ENCODE measurements at places on chromosomes 2 and 18.

- peak; percentile 19 for DNase-seq
These were observed at the start of gene IGFBP2 for GRCh38 chr2:216632952-216633615. TSS of gene IGFBP2 (plus strand) at chr2:216633420. CDS start at chr2:216633524, 104 bp downstream.

GRCh38 chr2:197300139-197300538, 10.4 kb downstream of the ANKRD44 start:
- no peak for DNase-seq

GRCh38 chr2:102066554-102066953, 74.8 kb downstream of the IL1R2 start:
- DNase-seq: no peak

DNA sequence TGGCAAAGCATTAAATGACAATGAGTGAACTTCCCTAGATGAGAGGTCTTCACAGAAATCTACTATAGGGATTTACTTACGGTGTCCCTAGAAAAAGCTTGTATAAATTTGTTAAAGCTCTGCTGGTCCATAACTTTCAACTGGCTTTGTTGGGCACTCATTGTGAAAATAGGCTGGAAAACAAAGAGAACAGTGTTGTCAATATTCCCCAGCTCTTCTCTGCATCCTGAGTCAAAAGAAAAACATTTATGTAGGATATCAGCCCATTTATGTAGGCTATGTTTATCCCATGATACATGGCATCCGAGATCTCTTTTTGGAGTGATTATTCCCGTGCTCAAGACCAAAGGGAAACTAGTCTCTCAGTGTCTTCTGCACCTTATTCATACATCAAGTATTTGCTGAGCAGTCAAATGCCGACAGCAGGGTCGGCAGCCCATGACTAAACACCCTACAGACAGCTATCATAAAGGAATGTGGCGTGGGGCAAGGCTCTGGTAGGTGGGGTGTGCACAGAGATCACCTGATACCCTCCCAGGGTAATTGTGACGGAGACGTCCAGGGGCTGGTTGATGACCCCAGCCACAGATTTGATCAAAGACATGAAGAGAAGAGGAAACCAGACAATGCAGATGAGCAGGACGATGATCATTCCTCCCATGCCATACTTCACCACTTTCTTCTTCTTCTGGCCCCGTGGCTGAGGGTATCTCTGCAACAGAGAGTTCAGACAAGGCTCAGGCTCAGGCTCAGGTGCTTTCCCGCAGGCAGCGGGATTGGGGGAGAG, 155.9 kb downstream of the NAPG start:
- DNase-seq: no peak

DNA sequence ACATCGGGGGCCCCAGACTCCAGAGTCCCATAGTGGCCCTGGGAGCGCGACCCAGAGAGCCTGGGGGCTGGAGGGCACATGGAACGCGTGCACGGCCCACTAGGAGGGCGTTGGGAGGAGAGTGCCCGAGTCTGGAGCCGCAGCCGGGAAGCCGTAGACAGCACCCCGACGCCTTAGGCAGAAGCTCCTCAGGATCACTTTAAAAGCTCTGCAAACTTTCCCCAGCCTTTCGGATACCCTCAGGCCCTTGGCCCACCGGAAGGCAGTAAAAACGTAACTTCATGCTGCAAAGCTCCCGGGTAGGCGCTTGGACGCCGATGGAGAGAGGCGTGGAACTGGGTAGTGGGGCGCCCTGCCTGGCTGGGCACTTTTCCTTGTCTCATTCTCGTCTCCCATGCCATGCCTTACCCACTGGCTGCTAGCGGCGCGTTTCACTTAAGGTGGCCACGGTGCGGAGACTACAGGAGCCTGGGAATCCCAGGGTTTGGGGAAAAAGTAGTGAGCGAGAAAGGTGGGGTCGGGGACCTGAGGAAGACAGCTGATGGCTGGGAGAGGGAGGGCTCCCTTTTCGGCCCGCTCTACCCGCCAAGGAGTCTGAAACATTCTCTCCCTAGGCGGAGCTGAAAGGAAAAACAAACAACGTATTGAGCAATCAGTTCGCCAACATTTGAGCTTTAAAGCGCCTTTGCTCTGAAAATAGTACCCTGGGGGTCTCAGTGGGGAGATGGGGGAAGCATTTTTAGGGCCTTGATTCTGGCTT, 141.8 kb downstream of the MEIS1 start:
- no peak for DNase-seq

DNA sequence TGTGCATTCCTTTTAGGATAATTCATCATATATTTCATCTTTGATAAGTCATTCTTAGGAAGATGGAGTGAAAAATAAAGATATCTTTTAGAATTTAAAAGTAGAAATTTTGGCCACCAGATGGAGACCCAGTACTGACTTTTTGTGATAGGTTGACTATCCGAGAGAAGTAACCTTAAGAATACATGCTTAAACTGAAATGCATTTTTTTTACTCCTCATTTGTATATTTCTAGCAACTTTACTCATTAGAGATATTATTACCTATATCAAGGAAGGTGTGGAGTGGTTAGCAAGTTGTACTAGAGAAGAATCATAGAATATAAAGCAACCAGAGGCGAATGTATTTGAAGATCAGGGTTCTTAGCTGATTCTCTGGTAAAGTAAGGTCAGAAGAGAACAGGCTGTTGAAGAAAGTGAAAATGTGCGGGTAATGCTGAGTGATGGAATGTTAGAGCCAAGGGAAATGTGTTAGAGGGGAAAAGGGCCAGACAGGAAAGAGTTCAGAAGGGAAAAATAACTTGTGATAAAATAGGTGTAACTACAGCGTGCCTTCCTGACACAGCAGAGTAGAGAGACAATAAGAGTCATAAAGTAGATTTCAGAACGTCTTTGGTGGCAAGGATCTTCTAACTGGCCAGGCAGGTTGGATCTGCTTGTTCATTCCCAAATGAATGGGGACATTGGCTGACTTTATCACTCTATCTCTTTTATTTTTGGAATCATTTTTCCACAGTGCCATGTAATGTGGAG, 52.3 kb downstream of the TDRD15 start:
- peak; percentile 35 for DNase-seq

DNA sequence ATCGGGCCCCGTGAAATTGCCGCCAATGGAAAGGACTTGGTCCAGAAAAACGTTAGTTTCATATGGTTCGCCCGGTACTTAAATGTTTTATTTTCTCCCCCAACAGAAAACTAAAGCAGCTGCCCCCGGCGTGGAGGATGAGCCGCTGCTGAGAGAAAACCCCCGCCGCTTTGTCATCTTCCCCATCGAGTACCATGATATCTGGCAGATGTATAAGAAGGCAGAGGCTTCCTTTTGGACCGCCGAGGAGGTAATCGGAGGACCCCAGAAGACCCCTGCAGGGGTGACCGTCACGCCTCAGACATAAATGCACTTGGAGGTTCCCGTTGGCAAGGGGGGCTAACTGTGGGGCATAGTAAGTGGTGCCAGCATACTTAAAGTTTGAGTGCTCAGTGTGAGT, 742 bp downstream of the RRM2 start:
- no peak for DNase-seq

DNA sequence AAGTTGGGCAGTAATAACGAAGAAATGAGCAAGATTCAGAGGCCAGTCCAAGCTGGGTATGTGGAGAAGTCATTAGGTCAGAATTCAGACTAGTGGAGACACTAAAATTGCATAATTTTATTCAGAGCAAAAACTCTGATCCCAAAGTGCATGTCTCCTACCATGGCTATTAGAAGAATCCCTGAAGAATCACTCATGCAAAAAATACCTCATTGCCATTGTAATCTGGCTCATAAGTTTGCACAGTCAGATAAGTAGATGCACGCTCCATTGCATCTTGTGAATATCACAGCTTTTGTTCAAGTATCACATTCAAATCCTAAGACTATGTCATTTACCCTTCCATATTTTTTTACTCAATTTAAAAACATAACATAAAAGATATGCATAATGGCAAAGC, 692.2 kb upstream of the KLHL29 start:
- DNase-seq: no peak

GRCh38 chr2:162586311-162586710, 242.4 kb downstream of the GCA start:
- DNase-seq: no peak

GRCh38 chr2:27069436-27069835, 2.0 kb downstream of the OST4 start:
- DNase-seq: no peak

- no peak for DNase-seq
These were observed 6.5 kb upstream of the NAPG start for GRCh38 chr18:10519366-10519765.

- DNase-seq: no peak
These were observed 57.3 kb downstream of the IRS1 start for GRCh38 chr2:226742347-226742746.

DNA sequence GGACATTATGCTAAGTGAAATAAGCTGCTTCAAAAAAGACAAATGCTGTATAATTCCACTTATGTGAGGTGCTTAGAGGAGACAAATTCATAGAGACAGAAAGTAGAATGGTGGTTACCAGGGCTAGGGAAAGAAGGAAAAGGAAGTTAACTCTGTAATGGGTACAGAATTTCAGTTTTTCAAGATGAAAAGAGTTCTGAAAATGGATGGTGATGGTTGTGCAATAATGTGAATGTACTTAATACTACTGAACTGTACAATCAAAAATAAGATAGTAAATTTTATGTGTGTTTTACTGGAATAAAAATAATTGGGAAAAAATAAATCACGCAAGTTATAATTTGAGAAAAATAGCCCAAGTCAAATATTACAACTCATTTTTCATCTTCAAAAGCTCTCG, 27.5 kb downstream of the ARHGAP25 start:
- no peak for DNase-seq

DNA sequence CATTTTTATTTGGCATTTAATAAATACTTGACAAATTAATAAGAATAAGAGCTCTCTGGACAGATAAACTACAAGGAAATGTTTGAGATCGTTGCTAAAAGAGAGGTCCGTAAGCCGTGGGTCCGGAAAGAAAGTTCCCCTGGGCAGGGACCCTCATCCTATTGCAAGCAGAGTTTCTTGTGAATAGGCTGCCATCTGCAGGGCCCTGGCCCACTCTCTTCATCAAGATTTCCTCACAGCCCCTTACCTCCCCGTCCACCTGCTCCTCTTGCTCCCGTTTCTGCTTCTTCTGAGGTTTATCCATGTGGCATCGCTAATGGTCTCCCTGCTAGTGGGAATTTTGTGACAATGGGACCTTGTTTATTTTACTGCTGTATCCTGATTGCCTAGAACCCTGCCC, 30.1 kb upstream of the MC5R start:
- DNase-seq: no peak

DNA sequence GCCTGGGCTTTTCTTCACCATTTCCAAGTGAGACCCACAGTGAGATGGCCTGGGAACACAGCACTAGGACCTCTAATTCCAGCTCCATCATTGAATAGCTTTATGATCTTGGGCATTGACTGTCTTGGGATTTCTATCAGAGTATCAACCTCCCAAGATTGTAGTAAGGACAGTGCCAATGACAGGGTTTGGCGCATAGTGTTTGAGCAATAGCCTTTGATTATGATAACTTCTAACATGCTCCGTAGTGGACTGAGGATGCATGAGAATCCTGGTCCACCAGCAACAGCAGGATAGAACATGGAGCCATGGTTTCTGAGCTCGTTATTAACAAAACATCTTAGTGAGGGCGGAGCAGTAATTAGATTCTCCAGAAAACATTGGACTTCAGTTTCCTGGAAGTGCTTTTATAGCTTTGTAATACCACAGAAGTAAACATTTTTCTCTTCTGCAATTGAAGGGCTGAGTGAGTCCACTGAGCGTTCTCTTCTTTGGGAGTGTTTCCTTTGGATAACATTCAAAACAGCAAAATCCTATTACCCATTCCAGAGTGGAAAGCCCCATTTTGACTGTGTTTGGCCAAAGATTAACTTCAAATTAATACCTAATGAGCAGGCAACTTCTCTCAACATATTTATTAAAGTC, 63.7 kb downstream of the IL1R2 start:
- DNase-seq: no peak

GRCh38 chr2:88834866-88835265, 143.4 kb downstream of the RPIA start:
- no peak for DNase-seq

- peak; percentile 94 for DNase-seq
These were observed 90.9 kb downstream of the RNF144A start for GRCh38 chr2:7007846-7008741.

GRCh38 chr2:156189143-156189542, 143.4 kb downstream of the NR4A2 start:
- DNase-seq: no peak

DNA sequence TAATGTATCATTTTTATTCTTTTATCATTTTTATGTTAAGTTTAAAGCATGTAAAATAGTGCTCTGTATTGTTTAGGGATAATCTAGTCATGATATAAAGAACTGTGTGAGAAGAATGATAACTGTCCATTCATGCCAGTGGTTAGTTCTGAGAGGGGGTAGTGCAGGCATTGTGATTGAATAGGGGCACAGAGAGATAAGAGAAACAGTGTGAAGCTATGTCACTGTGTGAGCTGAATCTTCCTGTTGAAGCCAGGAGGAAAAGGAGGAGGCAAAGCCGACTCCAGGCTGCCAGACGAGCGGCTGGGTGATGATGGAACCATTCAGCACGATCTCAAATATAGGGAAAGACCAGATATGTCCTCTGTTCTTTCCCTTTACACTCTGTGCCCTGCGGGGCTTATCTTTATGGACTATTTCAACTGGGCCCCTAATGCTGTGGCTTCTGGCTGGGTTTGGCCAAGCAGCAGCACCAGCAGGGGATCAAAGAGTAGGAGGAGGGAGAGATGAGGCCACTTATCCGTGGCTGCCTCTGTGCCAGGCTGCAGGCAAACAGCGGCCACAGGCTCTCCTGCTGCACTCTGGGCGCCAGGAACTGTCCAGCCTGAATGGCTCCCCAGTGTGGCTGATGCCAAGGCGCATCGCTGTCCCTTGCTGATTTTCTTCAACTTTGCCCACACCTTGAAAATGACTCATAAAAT, 128.0 kb downstream of the SPP2 start:
- no peak for DNase-seq

GRCh38 chr2:18332477-18332876, 228.0 kb downstream of the RDH14 start:
- no peak for DNase-seq

DNA sequence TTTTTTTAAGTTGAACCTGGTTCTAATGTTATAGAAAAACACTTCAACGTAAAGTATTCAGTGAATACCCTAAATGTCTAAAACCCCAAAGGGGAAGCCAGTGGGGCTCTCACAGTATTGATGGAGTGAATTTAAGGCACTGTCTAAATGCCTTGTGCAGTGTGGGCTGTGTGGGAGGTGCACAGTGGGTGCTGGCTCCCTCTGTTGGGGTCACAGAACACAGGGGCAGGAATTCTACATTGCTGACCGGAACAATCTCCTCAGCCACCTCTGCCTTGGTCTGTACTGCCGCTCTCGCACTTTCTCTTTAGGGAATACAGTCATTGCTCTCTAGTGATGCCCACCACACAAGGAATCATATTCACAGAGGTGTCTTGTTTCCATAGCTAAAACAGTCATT, 45.4 kb downstream of the SPRED2 start:
- DNase-seq: no peak

- DNase-seq: peak; percentile 93
These were observed 27.5 kb downstream of the BOLA3 start for GRCh38 chr2:74119912-74120825.

- DNase-seq: peak; percentile 89
These were observed 6.0 kb upstream of the GPR45 start for GRCh38 chr2:105235388-105236059.

Data from suppressor macrophage (primary cell).